Fibroblast of mammary gland (primary cell): ENCODE measurements at places on chromosomes 7 and 10.
A peak's percentile ranks its signal among the peaks of the same experiment; 100 is the strongest.

GRCh38 chr7:85890244-85890811, 703.5 kb upstream of the SEMA3D start:
- peak; percentile 34 for DNase-seq

GRCh38 chr10:2913474-2913873, 153.9 kb upstream of the PFKP start:
- no peak for DNase-seq

DNA sequence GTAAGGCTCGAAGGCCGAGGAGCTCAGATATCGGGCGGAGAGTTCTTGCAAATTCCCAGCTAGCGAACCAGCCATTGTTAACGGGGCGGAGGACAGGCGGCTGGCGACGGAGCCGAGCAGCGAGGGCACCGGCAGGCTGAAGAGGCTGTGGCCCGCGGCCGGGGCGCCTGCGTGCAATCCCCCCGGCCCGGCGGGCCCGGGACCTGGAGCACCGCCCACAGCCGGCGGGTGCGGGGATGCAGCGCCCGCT, 4.1 kb downstream of the VAX1 start:
- no peak for DNase-seq

- DNase-seq, result no peak
Measured at GRCh38 chr10:8061274-8062211, 7.1 kb downstream of the GATA3 start.

GRCh38 chr7:10685040-10685439, 288.6 kb upstream of the PHF14 start:
- DNase-seq, result no peak

GRCh38 chr7:18513343-18513742, 17.8 kb downstream of the HDAC9 start:
- DNase-seq, result no peak

- DNase-seq, result no peak
Measured at GRCh38 chr10:124547647-124548168, 86.1 kb downstream of the LHPP start.

GRCh38 chr10:35486297-35486990, 118.7 kb upstream of the GJD4 start:
- DNase-seq, result no peak

DNA sequence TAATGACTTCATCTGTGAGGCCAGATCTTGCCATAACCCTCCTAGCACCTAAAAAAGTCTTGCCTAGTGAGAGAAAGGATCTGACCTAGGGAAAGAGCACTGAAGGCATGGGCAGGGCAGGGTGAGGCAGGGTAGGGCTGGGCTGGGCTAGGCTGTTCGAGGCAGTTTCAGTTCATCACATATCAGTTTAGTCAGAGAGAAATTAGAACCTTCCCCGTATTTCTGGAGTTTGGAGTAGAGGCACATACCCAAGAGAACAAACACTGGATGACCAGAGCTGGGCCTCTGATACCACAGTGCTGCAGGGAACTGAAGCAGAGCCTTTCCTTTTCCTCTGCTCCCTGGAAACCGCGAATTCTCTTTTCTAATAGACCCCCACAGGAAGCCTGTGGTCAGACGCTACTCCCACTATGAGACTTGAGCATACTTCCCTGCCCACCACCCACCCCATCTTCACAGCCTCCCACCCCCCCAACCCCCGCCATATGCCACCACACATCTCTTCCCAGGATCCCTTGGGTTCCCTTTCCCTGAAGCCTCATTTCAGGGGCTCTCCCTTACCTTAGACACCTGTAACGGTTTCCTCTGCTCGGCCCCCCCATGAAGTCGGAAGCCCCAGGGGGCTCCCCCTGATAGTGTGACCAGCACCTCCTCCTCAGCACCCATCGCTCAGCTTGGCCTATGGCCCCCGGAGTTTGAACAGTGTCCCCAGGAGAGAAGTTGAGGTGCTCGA, 406 bp downstream of the SYNPO2L start:
- DNase-seq, result no peak

DNA sequence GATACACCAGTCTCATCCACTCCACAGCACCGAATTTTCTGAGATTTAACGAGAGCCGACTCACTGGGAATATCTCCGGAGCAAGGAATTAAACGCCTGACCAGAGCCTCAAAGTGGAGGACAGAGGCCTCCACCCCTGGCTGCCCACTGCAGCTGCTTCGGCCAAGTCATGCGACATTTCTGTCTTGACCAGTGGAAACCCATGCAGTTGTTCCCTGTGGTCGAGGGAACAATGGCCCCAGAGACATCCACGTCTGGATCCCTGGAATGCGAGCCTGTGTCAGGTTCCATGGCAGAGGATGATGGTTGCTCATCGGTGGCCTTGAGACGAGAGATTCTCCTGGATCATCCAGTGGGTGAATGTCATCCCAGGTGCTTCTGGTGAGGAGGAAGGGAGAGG, 65.7 kb upstream of the INSIG1 start:
- no peak for DNase-seq

GRCh38 chr7:137771273-137771672, 75.5 kb downstream of the DGKI start:
- no peak for DNase-seq

GRCh38 chr7:126842451-126842850, 410.3 kb downstream of the GRM8 start:
- DNase-seq, result no peak

- no peak for DNase-seq
Measured at GRCh38 chr10:61336831-61337230, 116.3 kb downstream of the TMEM26 start.

GRCh38 chr7:22142572-22142971, 196.9 kb upstream of the CDCA7L start:
- no peak for DNase-seq
